ENCODE measurements at places on chromosomes 1 and 21. TPM values are rescaled to one million over a fixed set of nuclear protein-coding genes. Genes with fewer than 3 reads are reported as not detected.

Gene SPRR2F
- total RNA-seq: not detected

Gene RPTN
- total RNA-seq: not detected

Gene HNRNPR
- total RNA-seq: 52.4 TPM

Gene BARHL2
- not detected for total RNA-seq
